ENCODE measurements at places on chromosomes 12 and 14.

GRCh38 chr14:35402323-35403113 is 2.0 kb downstream of the NFKBIA start:
- no peak for DNase-seq

- no peak for DNase-seq
These were observed 20.4 kb downstream of the ACVR1B start for GRCh38 chr12:51971679-51972421.

DNA sequence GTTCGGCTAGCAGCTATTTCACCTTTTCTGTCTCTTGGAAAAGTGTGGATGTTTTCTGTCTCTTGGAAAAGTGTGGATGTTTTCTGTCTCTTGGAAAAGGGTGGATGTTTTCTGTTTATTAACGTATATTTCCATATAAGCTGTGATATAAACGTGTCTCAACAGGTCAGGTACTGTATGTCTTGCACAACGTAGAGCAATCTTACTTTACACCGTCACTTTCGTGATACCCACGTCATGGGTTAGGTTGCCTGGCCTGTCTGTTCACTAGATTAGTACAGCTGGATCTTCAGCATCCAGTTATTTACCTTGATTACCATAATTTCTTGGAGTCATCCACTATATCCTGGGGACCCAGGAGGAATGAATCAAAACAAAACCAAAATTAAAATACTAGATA is 14.1 kb downstream of the CLEC7A start:
- DNase-seq: no peak

GRCh38 chr12:49451468-49452259 is 84.4 kb downstream of the SPATS2 start:
- DNase-seq: no peak

Measured in cerebellar nuclear complex (tissue), 1 donor.